ENCODE measurements at places on chromosomes 2 and 18.

GRCh38 chr2:41933585-41934320 is 114.1 kb upstream of the PKDCC start:
- no peak for DNase-seq

GRCh38 chr2:47509250-47509649 is 106.3 kb downstream of the MSH2 start:
- no peak for DNase-seq

DNA sequence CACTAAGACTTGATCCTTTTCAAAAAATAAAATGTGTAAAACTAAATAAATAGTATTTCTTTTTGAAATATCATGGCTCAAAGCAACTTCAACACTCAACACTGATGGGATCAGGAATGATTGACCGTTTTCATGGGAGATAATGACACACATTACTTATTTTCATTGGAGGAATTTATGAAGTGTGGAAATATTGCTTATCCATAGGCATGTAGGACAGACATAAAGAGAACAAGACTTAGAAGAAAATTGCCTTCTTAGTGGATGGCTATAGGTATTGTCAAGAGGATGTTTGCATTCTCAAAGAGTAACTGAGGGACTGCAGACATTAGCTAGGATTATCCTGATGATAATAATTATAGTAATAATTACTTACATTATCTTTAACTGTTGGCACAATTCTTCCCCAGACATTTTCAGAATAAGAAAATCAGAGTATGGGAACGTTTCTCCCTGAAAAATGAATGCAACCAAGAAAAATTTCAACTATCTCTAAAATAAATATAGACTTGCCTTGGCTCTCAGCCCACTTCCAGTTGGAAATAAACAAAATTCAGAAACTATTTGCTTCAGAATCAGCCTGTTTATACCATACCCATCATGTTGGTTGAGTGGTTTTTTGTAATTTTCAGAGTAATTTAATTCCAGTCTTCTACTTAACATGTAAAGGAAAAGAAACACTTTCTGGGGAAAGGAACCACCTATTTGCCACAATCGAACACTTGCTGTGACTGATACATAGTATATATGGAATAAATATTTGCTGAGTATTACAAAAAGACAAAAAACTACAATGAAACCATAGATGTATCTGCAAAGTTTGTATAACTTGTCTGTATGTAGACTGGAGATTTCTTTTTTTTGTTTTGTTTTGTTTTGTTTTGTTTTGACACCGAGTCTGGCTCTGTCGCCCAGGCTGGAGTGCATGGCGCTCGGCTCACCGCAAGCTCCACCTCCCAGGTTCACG is 165.7 kb downstream of the TMX3 start:
- DNase-seq, result no peak

GRCh38 chr2:236628256-236628901 is 58.8 kb downstream of the ACKR3 start:
- DNase-seq, result no peak

DNA sequence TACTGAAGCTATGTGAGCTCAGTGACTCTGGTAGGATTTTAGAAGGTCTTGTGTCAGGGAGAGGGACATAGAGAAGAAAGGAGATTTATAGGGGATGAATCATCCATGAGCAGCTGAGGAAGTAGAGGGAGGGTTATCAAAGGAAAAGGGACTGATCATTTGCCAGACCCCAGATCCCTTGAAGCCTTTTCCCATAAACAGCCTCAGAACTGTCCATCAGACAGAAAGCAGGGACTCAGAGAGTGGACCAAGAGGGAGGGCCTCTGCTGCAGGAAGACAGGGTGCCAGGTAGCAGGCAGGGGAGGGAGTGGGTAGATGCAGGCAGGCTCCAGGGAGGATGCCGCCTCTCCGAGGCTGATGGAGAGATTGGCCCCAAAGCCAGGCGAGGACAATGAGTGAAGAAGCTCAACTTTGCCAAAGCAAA is 133.9 kb downstream of the TNS1 start:
- DNase-seq, result no peak

GRCh38 chr18:31103423-31103822 is 1.2 kb upstream of the DSC2 start:
- no peak for DNase-seq

GRCh38 chr2:9240745-9241144 is 34.1 kb downstream of the ASAP2 start:
- no peak for DNase-seq

DNA sequence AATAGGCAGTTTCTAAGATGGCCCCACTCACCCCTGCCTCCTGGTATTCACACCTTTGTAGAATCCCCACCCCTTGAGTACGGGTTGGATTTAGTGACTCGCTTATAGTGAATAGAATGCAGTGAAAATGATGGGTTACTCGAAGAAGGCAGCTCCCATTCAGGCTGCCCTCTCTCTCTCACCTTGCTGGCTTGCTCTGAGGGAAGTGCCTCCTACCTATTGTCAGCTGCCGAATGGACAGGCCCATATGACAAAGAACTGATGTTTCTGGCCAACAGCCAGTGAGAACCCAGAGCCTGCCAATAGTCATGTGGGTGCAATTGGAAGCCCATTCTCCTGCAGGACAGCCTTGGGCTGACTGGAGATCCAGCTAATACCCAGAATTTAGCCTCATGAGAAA is 22.1 kb upstream of the RNF103 start:
- DNase-seq, result no peak

- DNase-seq, result no peak
Observed at GRCh38 chr2:20925265-20925889, 102.5 kb upstream of the LDAH start.

GRCh38 chr2:215409331-215410127 is 26.3 kb downstream of the FN1 start:
- peak; percentile 76 for DNase-seq

DNA sequence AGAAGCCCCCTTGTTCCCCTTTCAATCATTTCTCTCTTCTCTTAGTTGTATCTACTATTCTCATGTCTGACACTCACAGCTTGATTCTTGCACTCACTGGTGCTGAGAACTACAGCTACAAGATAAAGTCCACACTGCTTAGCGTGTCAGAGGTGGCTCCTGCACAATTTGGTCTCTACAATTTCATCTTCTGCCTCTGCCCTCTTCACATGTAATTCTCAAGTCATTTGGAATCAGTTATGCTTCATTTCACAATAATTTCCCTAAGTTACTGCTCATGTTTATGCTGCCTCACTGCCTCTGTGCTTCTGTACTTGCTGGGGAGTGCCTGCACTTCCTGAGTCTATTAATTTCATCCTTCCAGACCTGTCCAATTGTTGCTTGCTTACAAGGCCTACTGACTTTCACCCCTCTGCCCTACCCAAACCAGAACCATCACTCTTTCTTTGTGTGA is 11.6 kb upstream of the NAB1 start:
- no peak for DNase-seq

GRCh38 chr18:9960258-9960904 is 46.6 kb downstream of the VAPA start:
- DNase-seq, result no peak

Measured in PC-9 (cell line).